ENCODE measurements at places on chromosomes 11 and 22.

DNA sequence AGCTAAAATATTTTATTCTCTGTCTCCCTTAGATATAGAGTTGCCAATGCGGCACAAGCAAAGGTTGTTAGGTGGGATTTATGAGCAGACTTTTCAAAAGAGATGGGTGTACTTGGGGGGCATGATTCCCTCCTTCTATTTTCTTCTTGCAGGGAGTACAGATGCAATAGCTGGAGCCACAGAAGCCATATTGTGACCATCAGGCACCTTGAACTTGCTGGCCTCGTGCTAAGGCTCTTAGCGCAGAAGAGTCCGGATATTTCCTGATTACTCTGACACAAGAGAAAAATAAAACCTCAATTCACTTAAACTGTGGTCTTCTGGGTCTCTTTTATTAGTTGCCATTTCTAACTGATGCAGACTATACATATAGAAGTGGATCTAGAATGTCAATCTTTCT, 547.4 kb downstream of the MIAT start:
- DNase-seq, result no peak

DNA sequence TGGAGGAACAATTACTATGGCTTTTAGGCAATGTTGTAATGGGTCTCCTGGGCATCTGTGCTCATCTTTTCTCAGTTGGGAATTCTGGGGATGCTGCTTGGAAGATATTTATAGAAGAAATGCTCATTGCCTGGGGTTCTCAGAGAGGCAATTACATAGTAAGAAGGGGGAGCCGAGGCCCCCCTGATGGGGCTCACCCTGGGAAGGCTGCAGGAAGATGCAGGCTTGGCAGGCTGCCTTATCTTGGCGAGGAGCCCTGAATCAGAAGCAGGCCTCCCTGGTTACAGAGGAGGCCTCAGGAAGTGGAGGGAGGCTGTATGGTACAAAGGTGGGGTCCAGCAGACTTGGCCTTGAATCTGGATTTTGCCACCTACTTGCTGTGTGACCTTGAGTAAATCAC, 60.6 kb upstream of the CRYBB3 start:
- no peak for DNase-seq

DNA sequence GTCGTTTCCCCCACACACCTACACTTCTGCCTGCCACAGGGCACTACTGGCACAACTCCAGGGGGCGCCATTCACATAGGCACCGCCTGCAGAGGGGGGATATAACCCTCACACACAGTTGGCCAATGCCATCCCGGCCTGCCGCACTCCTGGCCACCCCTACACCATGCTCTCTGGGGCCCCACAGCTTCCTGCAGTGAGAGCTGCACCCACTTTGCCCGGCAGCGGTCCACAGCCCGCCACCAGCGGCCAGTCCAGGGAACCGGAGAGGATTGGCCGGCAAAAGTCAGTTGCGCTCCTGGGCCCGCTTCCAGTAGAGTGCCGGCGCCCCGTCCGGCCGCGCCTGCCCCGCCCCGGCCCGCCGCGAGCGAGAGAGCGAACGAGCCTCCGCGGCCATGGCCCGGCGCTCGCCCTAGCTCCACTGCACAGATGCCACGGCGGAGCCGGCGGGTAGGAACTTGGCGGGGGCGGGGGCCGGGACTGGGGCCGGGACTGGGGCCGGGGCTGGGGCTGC, 25.6 kb upstream of the SUSD2 start:
- peak; percentile 21 for DNase-seq

DNA sequence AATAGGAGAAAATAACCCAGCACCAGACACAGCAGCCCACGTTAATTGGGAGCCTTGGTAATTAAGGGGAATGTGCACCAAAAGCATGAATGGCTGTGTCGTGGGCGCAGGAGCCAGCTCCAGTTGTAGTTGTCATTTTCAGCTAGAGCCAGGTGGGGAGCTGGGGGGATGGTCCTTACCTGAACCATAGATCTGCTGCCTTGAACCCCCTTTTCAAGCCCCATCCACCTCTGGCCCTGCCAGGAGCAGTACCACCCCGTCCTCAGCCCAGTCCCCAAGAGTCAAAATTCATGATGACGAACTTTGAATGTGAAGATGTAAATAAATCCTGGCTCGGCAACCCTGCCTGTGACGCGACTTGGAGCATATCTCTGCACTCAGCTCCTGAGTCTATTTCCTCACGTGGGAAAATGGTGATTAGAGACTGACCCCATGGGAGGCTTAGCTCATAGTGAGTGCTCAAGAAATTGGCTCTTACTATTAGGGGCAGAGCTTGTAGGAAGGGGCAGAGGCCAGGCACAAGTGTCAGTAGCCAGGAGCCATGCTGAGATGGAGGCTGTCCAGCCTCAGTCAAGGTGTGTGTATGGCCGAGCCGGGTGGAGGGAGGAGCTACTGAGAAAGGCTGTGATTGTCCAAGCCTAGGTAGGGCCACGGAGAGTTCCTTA, 794 bp upstream of the FXYD6 start:
- peak; percentile 51 for DNase-seq

DNA sequence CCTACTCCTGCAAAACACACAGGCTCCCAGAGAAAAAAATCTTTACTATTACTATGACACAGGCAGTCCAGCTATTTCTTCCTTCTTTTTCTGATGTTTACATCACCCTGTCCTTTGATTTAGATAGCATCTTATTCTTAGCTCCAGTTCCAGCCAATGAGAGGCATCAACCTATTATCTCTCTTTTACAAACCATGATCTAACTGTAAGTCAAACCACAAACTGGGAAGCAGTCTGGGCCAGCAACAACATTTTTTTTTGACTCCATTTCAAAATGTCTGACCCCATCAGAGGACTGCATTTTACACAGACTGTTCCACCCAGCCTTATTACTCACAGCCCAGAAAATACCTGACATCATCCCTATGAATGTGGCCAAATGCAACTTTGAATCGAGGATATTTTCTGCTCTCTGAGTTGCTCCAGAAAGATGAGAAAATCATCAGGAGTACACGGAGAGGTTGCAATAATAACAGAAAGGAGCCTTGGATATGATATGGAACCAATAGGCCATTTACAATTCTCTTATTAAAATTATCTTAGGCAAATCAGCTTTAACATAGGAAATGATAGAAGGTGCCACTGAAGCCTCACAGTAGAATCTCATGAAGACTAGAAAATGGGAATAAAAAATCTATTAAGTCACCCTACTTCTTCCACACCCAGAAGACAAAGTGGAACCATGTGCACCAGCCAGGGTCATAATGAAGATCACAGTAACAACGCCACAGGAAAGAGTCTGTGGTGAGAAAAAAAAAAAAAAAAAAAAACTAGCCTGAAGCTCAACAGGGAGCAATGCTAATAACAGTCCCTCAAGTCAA, 21.2 kb downstream of the TBRG1 start:
- no peak for DNase-seq

DNA sequence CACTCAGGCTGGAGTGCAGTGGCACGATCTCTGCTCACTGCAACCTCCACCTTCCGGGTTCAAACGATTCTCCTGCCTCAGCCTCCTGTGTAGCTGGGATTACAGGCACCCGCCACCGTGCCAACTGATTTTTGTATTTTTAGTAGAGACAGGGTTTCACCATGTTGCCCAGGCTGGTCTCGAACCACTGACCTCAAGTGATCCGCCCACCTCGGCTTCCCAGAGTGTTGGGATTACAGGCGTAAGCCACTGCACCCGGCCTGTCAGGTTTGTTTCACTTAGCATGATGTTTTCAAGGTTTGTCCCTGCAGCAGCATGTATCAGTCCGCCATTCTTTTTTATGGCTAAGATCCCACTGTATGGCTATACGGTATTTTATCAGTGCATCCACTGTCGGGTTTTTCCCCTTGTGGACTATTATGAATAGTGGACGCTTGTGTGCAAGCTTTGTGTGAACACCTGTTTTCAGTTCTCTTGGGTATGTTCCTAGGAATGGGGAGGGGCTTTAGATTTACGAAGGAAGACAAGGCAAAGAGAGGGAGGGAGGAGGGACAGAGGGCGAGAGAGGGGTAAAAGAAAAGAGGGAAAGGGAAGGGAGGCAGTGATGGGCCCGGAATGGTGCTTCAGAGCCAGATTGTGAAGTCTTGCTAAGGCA, 13.9 kb upstream of the CDC42EP2 start:
- no peak for DNase-seq

DNA sequence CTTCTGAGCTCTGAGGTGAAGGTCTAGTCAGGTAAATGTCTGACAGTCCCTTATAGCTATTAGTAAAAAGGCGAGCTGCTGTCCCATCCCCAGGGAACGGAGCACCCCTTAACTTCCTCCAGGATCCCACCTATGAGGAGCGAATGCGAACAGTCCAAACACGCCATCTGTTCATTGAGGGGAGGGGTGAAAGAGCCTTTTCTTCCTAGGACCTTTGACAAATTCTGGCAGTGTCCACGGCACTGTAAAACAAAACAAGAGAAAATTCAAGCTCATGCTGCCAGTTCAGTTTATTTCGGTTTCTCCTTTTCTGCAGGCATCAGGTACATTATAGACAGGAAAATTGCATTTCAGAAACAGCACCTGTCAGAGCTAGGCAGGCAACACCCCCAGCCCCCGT, 253.8 kb upstream of the CADM1 start:
- DNase-seq, result no peak

DNA sequence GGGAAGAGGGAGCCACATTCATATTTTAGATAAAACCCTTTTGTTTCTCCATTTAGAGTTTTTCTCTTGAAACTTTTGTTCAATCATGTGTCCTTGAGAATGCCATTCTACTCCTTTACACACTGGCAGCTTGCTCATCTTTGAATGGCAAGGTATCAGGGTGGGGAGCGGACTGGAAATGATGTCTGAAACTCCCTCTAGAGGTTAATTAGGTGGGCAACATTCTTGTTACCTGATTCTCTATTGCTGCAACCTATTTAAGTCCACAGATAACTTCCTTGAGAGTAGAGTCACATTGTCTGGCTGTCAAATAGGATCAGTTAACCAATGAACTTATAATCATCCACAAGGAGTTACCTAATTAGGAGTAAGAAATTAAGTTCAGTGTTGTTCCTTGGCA, 533.6 kb upstream of the API5 start:
- DNase-seq, result no peak
